ENCODE measurements at places on chromosomes 1 and 21.

GRCh38 chr1:160400646-160401486 lies 502 bp downstream of the VANGL2 start:
- ATAC-seq: peak; percentile 74

- no peak for ATAC-seq
Measured at GRCh38 chr1:93842750-93843500, 36.1 kb downstream of the DNTTIP2 start.

GRCh38 chr1:172719066-172719627 lies 60.2 kb downstream of the FASLG start:
- no peak for ATAC-seq

DNA sequence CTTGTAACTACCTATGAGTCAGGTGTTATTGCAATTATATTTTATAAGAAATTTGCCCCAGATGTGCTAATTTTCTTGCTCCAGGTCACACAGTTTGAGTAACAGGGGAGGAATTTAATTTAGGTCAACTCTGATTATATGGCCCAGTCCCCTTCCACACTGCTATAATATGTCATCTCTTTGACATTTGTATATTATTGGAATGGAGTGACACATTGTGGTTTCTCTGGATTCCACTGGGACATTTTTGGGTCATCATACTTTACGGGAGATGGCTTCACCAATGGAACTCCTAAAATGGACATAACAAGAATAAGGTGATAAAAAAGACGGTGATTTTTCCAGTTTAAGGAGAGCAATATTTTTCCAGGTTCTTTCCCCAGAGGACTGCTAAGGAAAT lies 191.2 kb downstream of the DISC1 start:
- ATAC-seq: no peak

DNA sequence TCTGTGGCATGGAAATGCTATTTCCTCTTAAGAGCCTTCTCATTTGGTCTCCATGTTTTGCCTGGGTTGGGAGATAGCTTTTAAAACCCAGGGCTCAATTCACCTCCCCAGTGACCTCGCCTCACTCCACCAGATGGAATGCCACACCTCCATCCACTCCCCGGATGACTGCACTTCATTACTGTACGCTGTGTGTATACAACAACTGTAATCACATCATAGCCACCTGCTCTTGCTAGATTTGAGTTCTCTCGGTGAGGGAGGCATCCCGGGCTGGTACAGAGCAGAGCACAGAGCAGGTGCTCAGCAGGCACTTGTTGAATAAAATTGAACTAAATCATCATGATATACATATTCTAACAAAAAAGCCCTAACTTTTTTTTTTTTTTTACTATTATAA lies 26.0 kb downstream of the SDE2 start:
- ATAC-seq: no peak

- ATAC-seq: no peak
Measured at GRCh38 chr1:72397786-72398185, 115.4 kb upstream of the NEGR1 start.

- no peak for ATAC-seq
Measured at GRCh38 chr1:4489486-4489885, 164.9 kb upstream of the AJAP1 start.

GRCh38 chr1:36576551-36577110 lies 93.9 kb upstream of the CSF3R start:
- ATAC-seq: peak; percentile 15

- ATAC-seq: no peak
Measured at GRCh38 chr1:64826991-64827390, 82.1 kb downstream of the RAVER2 start.

GRCh38 chr1:113830039-113830438 lies 17.8 kb upstream of the RSBN1 start:
- no peak for ATAC-seq

GRCh38 chr1:156100205-156100995 lies 14.1 kb upstream of the LMNA start:
- ATAC-seq: no peak

DNA sequence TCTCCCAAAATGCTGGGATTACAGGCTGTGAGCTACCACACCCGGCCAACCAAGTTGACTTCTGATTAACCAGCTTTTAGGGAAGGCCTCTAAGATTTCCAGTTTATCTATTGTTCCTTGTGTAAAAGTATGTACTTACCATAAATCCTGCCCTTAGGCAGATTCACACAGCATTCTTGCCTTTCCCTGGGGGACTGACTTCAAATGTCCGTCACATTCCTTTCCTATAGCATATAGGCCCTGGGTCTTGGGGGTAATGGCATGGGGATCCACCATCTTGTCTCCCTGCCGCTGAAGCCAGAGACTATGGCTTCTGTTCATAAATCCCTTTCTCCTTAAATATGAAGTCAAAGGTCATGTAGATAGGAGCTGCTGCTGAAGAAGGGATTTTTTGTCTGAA lies 872 bp upstream of the PINK1 start:
- ATAC-seq: no peak

GRCh38 chr1:9048551-9048950 lies 20.9 kb downstream of the SLC2A5 start:
- ATAC-seq: no peak
